ENCODE measurements at places on chromosomes 16 and 17.

DNA sequence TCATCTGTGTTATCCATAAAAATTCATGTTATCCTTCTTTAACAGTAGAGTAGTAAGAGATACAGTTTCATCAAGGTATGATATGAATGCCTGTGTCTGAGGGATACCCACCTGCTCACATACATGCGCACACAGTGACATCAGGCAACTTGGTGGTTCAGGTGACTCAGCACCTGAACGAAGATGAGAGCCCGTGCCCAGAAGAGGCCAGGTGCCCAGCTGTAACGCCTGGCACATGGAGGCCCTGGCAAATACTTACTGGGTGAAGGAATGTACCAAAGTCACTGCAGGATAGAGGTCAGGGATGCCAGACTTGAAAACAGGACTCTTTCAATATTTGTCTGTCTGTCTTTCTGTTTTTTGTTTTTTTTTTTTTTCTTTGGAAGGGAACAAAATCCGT is 72.6 kb upstream of the LGALS9 start:
- DNase-seq = no peak

GRCh38 chr17:76276461-76277299 is 11.5 kb downstream of the UBALD2 start:
- DNase-seq = no peak

- DNase-seq = no peak
Measured at GRCh38 chr16:84137287-84137686, 7.7 kb downstream of the HSDL1 start.

- peak; percentile 40 for DNase-seq
Measured at GRCh38 chr17:70407506-70407905, 238.2 kb downstream of the KCNJ2 start.

GRCh38 chr16:88636488-88637265 is 1.7 kb upstream of the IL17C start:
- DNase-seq = no peak

GRCh38 chr17:73228748-73229236 is 32.9 kb downstream of the CPSF4L start:
- DNase-seq = peak; percentile 78

DNA sequence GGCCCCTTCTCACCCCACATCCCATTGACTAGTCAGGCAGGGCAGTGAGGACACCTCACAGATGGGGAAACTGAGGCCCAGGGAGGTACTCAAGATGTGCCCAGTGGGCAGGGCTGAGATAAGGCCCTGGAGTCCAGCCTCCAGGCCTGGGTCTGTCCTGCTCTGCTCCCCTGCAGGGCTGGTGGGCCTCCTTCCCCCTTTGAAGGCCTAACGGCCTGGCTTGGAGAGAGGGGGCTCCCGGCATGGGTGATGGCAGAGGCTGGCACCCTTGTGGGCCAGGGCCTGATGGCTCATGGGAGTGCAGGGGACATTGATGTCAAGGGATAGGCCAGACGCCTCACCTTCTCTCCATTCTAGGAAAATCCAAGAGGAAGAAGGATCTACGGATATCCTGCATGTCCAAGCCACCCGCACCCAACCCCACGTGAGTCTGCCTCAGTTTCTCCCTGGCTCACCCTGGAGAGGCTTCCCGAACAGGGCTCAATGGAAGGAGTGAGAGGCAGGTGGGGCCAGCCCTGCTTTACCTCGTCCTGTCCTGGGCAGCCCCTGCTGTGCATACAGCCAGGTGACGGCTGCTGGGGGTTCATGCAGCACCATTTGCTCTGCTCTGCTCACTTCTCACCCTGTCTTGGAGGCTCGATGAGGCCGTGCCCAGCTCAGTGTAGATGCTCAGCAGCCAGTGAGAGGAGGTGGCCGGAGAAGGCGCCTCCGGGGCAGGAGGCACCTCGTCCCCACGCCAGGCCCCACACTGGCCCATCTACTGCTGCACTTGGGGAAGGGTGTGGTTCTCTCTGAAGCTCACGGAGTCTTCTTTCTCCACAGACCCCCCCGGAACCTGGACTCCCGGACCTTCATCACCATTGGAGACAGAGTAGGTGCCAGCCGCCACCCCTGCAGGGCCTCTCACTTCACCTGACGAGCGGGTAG is 13.8 kb downstream of the MAP2K3 start:
- no peak for DNase-seq

- DNase-seq = no peak
Measured at GRCh38 chr16:67770346-67770991, 35.9 kb downstream of the RANBP10 start.

DNA sequence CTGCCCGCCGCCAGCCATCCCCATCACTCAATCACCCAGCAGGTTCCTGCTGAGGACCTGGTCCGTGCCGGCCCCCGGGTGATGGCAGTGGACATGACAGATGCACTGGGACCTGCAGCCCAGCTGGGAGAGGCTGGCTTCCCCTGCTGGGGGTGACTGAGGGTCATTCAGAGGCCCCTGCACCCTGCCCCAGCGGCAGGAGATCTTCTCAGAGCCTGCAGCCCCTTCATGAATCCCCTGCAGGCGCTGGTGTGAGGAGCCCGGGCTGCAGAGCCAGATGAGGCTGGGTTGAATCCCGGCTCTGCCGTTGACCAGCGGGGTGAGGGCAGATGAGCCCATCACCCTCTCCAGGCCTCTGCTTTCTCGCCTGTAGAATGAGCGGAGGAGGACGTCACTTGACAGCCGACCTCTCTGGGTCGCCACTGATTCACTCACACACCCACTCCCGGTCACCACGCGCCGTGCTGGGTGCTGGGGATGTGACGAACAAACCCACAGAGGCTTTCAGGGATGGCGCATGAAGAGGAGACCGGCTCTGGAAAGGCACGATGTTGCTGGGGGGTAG is 95.2 kb upstream of the CIBAR2 start:
- DNase-seq = no peak

DNA sequence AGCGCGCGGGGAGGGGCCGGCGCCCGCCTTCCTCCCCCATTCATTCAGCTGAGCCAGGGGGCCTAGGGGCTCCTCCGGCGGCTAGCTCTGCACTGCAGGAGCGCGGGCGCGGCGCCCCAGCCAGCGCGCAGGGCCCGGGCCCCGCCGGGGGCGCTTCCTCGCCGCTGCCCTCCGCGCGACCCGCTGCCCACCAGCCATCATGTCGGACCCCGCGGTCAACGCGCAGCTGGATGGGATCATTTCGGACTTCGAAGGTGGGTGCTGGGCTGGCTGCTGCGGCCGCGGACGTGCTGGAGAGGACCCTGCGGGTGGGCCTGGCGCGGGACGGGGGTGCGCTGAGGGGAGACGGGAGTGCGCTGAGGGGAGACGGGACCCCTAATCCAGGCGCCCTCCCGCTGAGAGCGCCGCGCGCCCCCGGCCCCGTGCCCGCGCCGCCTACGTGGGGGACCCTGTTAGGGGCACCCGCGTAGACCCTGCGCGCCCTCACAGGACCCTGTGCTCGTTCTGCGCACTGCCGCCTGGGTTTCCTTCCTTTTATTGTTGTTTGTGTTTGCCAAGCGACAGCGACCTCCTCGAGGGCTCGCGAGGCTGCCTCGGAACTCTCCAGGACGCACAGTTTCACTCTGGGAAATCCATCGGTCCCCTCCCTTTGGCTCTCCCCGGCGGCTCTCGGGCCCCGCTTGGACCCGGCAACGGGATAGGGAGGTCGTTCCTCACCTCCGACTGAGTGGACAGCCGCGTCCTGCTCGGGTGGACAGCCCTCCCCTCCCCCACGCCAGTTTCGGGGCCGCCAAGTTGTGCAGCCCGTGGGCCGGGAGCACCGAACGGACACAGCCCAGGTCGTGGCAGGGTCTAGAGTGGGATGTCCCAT is 232.8 kb downstream of the SEC14L1 start:
- no peak for DNase-seq

DNA sequence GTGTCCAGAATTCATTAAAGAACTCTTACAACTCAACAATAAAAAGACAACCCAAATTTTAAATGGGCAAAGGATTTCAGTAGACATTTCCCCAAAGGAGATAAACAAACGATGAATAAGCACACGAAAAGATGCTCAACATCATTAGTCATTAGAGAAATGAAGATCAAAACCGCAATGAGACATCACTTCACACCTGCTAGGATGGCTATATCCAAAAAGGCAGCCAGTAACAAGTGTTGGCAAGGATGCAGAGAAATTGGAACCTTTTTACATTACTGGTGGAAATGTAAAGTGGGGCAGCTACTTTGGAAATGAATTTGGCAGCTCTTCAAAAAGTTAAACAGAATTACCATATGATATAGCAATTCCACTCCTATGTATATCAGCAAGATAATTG is 42.0 kb downstream of the PITPNM3 start:
- DNase-seq = no peak

GRCh38 chr17:10123093-10123492 is 75.3 kb downstream of the GAS7 start:
- DNase-seq = no peak

GRCh38 chr16:11630046-11630767 is 38.0 kb upstream of the SNN start:
- DNase-seq = no peak

DNA sequence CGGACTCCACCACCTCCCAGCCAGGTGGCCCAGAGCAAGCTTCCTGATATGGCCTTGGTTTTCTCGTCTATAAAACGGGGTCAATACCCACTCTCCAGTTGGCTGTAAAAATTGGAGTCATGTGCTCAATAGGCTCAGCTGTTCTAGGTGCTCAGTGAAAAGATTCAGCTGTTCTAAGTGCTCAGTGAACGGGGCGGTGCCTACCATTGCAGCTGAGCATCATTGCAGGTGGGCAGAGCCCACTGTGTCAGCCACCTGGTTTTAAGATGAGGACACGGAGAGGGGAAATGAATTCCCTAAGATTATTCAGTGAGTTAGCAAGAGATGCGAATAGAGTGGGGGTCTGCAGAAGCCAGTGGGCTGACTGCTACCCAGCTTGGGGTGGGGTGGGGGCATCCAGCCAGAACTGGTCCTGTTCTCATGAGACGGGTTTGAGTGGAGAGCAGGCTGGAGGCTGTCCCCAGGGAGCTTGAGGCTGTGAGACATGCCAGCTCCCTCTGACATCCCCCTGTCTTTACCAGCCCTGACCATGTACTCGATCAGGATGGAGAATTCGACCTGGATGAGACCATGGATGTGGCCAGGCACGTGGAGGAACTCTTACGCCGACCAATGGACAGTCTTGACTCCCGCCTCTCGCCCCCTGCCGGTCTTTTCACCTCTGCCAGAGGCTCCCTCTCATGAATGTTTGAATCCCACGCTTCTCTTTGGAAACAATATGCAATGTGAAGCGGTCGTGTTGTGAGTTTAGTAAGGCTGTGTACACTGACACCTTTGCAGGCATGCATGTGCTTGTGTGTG is 21.9 kb downstream of the STAT5A start:
- DNase-seq = no peak

GRCh38 chr17:64061178-64061898 is 40.9 kb upstream of the ICAM2 start:
- DNase-seq = no peak

GRCh38 chr17:56807723-56808122 is 26.0 kb downstream of the C17orf67 start:
- DNase-seq = no peak

DNA sequence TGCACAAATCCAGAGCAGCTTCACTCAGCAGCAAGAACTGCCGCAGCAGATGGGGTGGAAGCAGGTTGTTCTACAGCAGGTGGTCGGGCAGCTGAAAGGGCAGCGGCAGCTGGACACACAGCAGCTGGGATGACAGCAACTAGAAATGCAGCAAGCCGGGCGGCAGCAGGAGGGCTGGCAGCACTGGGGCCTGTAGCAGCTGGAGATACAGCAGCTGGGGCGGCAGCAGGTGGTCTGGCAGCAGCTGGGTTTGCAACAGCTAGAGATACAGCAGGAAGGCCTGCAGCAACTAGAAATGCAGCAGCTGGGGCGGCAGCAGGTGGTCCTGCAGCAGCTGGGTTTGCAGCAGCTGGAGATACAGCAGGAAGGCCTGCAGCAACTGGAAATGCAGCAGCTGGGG is 460 bp downstream of the KRTAP4-3 start:
- no peak for DNase-seq

DNA sequence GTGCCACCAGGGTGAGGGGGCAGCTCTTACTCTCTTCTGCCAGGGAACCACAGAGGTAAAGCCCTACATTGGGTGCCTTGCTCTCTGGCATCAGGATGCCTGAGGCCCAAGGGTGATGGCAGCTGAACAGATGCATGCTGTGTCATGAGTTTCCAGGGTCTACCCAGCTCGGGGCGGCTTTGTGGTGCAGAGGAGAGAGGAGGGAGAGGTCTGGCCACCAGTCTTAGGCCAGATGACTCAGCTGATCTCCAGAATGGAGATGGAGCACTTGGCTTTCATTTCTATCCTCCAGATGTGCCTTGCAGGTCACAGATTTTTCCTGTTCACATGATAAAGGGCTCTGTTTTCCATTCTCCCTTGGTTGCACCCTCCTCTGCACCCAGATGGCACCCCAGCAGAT is 23.6 kb upstream of the USP22 start:
- DNase-seq = no peak

DNA sequence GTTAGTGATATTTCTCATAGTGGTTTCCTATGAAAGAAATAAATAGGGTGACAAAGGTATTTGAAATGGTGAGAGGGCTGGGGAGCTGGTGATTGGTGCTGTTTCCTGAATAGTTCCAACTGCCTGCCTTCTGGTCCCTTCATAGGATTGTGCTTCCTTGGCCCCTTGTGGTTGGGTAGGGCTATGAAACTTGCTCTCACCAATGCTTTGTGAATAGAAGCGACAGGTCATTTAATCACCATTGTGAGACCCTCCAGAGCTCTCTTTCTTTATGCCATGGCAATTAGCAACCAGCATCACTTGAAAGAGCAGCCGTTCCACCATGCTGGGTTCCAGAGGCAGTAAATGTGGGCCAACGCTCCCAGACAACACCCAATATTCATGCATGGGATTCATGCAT is 23.7 kb upstream of the WWOX start:
- no peak for DNase-seq

- no peak for DNase-seq
Measured at GRCh38 chr17:76151896-76152454, 10.9 kb upstream of the FOXJ1 start.

GRCh38 chr16:58744497-58744896 is 10.4 kb upstream of the GOT2 start:
- DNase-seq = no peak

- no peak for DNase-seq
Measured at GRCh38 chr16:78925083-78925767, 675.3 kb downstream of the MAF start.

DNA sequence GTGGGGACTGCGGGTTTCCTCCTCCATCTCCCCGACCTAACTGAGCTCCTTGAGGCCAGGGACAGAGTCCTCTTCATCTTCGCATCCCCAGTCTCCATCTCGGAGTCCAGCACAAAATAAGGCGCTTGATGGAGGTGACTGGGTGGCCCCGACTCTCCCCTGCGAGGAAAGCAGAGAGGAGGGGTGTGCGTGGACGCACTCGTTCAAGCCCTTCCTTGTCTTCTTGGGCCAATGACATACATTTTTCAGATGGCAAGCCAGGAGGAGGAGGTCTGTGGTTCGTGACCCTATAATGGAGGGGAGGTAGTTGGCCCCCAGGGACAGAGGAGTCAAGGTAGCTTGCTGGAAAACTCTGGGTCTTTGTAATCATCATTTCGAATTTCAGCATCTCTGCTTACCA is 17.2 kb downstream of the CRISPLD2 start:
- DNase-seq = no peak

- DNase-seq = peak; percentile 38
Measured at GRCh38 chr17:9987779-9988585, 82.9 kb upstream of the RCVRN start.
